ENCODE measurements at places on chromosomes 11 and 22.
A peak's percentile ranks its signal among the peaks of the same experiment; 100 is the strongest.

DNA sequence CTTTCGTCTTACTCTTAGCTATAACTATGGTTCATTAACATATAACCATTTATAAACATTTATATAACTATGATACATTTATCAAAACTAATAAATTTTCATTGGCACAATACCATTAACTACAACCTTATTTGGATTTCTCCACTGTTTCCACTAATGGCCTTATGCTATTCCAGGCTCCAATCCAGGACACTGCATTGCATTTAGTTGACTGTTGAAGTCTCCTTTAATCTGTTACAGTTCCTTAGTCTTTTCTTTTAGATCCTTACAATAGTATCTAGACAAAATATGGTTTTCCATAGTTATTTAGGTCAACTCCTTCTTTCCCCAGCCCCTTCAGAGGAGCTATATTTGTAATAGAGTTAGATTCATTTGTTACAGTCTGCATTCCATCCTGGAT is 47.2 kb downstream of the CCDC34 start:
- no peak for DNase-seq

DNA sequence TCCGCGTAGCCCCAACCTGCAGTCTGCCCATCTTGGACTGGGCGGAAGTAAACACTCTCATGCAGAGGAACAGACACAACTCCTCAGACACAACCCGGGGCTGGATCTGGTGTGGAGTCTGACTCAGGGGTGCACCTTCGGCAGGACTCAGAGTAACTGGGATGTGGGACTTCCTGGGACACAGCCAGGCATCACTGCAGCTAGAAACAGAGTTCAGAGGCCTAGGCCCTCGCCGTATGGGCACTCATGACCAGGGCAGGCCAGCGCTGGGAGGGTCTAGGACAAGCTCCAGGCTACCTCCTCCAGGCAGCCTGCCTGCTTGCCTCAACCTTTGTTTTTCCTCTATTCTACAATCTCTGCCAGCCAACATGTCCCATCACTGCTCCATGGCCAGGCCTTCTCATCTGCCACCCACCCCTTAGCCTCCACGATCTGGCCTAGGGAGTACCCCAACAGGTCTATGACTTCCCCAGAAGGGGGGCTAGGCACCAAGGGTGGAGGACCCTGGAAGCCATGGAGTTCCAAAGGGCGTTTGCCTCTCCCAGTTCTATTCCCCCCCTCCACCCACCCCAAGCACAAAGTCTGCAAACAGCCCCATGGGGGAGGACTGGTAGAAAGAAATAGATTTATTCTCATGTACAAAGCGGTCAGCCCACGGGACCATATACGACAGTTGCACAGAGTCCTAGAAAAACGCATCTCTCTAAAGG is 98.5 kb downstream of the PDE2A start:
- DNase-seq, result no peak

- no peak for DNase-seq
These were observed 192.6 kb downstream of the HIPK3 start for GRCh38 chr11:33449798-33450197.

DNA sequence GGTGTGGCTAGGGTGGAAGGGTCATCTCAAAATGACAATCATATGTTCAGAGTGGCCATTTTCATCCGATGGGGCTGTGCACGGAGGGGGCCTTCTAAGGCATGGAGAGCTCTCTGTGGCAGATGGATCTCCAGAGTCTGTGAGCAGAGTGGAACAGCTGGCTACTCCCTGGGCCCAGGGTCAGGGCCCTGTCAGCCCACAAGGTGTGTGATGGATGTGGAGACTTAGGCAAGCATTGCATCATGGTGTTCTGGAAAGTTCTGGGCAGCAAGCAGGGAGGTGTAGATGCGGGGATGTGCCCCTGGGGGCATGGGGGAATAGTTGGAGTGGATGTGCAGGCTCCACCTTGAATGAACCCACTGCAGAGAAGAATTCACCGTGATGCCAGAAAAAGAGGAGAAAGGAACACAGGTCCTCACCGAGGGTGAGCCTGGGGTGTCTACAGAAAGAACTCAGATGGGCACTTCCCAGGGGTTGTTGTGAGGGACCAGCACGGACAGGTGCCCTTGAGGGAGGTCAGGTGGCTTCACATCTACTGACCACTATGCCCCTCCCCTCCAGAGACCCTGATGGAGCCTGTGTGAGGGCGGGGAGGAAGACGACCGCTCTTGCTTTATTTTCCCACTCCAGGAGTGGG is 51.1 kb downstream of the CHRDL2 start:
- no peak for DNase-seq

- DNase-seq, result no peak
These were observed 283.5 kb downstream of the TTC28 start for GRCh38 chr22:28395920-28396753.

GRCh38 chr11:44241851-44242250 is 68.1 kb downstream of the ALX4 start:
- no peak for DNase-seq

DNA sequence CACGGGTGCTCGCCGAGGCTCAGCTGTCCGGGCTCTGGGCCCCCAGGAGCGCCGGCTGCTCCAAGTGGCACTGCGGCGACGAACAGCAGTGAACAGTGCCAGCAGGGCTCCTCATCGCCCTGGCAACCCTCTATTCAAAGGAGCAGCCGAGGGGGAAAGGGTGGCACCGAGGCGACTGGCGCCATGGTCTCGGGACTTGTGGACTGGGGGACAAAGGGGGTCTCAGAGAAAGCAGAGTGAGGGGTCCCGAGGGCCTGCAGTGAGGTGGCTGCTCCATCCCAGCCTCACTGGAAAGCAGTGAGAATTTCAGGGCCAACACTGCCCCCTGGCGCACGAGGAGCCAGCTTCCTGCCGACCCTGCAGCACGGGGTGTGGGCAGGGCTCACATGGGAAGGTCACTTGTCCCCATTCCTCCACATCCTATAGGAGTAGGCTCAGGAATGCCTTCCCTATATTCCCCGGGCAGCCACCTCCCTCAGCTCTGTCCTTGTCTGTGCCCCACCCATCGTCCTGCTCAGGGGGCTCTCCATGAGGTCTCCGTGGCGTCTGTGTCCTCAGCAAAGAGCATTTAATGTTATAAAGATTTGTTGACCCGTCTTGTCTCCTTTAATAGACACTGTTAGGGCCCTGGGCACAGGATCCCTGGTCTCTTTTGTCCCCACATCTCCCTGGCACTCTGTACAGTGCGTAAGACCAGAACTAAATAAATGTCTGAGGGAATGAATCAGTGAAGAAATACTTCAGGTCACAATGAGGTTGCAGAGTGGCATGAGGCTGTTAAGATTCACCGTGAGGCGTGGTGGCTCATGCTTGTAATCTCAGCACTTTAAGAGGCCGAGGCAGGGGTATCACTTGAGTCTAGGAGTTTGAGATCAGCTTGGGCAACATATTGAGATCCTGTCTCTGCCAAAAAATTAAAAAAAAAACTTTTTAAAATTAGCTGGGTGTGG is 26.4 kb downstream of the LRFN4 start:
- peak; percentile 39 for DNase-seq

DNA sequence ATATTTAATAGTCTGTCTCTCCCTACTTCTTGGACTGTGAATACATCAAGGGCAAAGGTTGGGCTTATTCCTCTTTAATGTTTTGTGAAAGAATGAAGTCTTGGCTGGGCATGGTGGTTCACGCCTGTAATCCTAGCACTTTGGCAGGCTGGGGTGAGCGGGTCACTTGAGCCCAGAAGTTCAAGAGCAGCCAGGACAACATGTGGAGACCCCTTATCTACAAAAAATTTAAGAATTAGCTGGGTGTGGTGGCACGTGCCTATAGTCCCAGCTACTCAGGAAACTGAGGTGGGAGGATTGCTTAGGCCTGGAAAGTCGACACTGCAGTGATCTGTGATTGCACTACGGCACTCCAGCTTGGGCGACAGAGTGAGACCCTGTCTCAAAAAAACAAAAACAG is 20.2 kb downstream of the RNF121 start:
- no peak for DNase-seq

DNA sequence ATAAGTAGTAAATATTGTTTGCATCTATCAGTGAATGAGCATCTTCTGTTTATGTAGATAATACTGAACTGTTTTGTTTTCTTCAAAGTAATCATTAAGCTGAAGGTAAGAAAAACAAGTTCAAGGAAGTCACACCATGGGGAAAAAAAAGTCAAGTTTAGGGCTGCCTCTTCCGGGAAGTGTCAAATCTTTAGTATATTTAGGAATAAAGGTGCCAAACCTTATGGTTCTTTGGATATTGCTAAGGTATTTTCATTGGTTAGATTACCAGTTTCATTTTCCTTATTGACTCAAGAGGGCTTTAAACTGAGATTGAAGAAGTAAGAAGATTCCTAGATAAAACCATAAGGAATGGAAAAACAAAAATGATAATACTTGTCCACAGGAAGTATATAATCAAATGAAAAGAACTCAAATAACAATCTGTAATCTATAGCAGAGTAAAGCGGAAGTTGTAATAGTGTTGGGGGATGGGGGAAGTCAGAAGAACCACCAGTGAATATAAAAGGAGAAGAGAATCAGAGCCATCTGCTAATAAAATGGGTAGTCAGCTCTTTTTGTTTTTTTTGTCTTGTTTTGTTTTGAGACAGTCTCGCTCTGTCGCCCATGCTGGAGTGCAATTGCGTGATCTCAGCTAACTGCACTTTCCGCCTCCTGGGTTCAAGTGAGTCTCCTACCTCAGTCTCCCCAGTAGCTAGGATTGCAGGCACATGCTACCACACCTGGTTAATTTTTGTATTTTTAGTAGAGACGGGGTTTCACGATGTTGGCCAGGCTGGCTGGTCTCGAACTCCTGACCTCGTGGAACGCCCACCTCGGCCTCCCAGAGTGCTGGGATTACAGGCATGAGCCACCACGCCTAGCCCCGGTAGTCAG is 2.3 kb downstream of the ATM start:
- no peak for DNase-seq

DNA sequence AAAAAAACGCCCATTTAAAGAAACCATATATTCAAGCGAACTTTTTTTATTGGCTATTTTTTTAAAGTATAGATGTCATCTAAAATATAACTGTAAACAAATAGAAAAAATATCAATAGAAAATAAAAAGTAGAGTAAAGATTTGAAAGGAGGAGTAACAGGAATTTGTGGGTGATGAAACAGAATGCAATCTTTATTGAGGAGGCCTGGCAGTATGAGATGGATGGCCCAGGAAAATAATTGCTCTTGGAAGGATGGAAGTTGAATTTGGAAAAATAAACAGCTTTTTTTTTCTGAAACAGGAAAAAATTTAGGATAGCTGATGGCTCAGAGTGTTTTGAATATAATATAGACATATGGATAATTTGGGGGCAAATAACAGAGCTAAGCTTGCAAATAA is 219.0 kb downstream of the CASP12 start:
- no peak for DNase-seq

DNA sequence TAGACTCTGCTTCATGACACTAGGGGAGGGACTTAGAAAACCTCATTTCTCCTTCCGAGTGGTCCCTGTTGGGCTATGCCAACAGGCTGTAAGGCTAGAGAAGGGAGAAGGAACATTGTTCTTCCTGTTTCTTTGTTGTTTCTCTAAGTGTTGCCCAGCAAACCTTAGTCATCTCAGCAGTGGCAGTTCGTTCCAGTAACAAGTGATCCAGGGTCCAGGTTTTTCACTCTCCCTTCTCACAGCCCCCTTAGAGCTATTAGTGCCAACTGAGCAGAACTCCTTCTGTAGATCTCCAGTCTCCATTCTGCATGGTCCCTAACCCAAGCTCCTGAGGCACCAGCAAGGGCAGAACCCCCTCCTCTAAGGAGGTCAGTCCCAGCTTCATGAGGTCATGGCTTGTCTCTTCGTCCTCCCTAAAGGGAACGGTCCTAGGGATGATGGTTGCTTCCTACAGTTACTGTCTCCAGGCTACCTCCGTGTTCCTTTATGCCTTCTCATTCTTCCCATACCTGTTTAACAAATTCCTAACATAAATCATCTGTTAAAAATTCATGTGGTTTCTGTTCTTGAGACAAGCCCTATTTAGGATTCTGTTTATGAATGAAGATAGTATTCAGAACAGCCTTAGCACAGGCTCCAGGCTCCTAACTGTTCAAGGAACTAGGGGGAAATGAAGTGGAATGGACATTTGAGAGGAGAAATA is 168.6 kb upstream of the UBASH3B start:
- DNase-seq, result no peak

DNA sequence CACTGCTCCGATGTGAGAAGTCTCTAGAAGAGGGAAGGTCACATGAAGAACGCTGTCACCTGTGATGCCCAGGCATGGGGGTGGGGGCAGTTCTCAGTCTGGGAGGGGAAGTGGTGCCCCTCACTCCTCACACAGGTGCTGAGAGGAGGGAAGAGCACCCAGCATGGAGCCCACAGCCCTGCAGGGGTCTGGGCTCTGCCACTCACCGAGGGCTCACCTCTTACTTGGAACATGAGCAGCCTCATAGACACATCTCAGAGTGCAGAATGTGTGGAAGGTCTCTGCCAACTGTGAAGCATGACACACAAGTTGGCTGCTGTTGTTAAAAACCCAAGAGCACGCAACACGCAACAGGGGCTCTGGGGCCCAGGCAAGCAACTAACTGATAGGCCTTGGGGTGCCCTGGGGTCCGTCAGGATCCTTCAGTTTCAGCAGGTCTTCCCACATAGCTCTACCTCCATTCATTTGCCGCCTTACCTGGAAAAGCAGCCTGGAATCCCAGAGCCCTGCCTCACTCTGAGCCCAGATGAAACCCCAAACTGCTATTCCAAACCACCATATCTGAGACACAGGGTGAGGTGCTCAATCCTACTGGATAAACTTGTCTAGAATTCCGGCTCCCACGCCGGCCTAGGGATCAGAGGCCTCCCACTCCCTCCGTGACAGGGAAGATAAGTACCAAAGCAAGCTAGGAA is 17.5 kb upstream of the TMPRSS4 start:
- DNase-seq, result no peak

DNA sequence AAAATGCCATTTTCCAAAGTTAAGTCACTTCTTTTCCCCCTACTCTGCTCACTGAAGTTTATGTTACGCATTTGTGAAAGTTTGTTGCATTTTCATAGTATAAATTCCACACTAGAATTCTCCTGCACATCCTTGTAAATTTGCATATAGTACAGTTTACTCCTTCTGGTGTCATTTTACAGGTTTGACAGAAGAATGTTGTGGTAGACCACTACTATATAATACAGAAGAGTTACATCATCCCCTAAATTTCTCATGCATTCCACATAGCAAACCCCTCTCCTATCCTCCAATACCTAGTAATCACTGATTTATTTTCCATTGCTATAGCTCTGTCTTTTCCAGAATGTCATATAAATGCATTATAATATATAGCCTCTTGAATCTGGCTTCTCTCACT is 64.5 kb downstream of the CCDC73 start:
- no peak for DNase-seq

GRCh38 chr11:64892411-64892831 is 14.0 kb upstream of the EHD1 start:
- DNase-seq, result no peak
